ENCODE measurements at places on chromosomes 6 and 20.
A peak's percentile ranks its signal among the peaks of the same experiment; 100 is the strongest.

DNA sequence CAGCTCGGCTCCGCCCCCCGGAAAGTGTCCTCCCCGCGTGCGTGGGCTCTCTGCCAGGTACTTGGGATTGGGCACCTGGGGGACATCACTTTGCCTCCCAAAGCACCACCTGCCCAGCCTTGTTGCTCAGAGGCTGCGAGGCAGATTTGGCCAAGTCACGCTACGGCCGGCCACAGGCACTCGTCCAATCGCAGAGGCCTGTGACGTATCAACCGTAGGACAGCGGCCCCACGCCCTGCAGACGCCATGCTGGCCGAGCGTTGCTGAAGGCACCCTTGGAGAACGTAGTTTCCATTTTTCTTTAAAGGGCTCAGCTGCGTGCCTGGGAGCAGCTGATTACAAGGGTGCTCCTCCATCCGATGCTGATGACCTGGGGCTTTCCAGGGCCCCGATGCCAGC, 3.1 kb downstream of the NTSR1 start:
- DNase-seq: no peak

- DNase-seq: no peak
Observed at GRCh38 chr6:75502884-75503283, 9.3 kb upstream of the FILIP1 start.

DNA sequence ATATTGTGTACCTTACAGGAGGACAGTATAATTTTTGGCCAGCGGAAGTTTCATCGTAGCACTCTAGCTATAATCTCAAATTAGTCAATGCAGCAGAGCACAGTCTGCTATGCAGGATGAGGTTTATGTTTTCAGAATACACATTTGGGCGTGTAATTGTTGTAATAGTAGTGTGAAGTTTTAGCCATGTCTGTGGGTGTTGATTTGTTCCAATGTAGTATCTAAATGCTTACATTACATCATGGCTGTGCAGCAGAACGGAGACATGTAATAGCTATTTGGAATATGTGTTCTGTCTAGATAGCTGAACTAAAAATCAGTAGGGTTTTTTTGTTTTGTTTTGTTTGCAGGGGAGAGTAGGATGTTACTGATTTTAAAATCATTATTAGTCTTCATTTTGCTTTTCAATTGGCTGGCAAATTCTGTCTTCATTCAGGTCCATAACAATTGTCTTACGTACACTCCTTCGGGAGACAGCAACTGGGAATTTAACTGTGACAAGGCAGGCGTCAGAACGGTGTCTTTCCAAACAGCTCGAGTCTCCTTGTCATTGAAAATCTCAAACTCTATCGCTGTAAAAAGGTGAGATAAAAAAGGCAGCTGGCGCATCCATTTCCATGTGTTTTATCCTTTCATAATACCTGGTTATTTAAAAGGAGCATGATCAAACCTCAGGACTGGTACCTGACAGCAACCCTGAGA, 65.1 kb upstream of the CDH4 start:
- no peak for DNase-seq

DNA sequence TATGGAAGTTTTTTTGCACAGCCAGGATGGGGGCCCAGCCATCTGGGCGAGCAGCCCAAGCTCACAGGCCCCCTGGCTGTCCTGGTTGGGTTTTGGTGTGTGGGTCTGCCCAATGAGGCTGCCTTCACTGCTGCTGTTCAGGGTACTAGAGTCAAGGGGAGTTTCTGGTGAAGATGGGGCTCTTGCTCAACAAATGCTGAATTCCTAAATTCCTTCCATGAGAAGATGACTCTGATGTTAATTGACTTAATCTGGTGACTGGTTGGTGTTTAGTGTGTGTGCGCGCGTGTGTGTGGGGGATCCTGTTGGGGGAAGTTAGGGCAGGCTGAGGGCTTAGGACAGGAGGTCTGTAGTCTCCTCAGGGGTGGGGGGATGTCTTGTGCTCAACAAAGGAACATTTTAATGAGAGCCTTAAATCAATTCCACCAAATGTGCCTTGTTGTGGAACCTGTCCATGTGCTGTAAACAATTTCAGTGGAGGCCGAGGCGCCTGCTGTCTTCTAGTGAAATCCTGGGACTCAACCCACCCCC, 1.9 kb downstream of the PTK7 start:
- DNase-seq: no peak

DNA sequence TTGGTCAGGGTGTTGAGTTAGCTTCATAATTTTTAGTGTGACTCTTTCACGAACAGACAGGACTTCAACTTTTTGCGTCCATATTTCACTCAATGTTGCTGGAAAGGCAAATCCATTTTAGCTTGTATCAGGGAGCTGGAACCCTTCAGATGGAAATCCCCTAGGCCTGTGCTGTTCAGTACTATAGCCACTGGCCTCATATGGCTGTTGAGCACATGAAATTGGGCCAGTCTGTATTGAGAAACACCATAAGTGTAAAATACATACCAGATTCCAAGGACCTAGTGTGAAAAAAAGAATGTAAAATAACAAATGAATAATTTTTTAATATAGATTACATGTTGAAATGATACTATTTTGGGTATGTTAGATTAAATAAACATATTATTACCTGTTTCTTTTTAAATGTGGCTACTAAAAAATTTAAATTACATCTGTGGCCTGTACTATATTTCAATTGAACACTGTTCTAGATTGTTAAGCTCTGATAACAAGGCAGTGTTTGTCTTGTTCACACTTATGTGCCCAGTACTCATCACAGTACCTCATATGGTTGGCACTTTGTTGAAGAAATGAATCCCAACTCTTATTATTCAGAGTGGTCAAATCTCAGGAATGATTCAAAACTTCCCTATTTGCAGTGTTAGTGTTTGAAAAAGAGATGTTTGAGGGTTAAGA, 34.3 kb downstream of the CTNNBL1 start:
- DNase-seq: no peak

- no peak for DNase-seq
Observed at GRCh38 chr6:161050134-161050765, 58.7 kb downstream of the MAP3K4 start.

DNA sequence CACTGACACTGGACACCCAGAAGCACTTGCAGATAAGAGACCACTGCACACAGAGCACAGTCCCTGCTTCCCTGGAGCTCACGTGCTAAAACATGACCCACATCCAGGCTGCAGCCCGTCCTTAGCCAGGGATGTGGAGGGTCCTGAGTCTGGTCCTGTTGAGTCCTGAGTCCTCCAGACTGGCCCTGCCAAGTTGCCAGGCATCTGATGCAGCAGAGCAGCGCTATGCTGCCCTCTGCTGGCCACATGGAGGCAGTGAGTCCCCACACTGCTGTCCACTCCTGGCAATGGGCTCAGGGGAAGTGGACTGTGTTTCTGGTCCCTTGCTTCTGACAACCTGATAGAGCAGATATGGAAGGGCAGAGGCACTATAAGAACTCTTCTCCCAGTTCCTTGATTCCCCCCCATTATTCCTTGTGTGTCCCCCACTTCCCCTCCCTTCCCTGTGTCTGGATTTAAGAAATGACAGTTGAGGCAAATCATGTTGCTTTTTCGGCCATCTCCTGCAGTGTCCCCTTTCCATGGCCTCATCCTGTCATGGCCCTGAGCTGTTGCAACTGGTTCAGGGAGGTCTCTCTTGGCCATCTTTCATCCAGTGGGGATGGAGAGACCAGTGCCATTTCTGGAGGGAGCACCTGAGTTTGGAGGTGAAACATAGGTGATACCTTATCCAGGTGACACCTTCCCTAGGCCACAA, 86.0 kb downstream of the DHX35 start:
- DNase-seq: peak; percentile 56

DNA sequence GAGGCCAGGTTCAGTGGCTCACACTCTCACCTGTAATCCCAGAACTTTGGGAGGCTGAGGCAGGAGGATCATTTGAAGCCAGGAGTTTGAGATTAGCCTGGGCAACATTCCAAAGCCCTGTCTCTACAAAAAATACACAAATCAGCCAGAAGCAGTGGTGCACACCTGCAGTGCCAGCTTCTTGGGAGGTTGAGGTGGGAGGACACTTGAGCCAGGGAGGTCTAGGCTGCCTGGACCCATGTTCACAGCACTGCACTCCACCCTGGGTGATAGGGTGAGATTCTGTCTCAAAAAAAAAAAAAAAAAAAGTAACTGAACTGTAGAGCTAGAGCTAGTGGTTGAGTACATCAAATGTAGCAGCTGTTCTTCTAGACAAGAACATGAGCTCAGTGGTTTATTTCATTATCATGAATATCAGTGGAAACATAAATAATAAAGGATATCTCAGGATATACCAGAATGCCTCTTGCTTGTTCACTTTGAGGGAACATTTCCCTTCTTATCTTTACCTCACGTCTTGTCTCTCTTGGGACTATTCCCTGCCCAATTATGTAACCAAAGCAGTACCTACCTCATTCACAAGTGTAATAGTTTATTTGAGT, 17.6 kb downstream of the NANP start:
- no peak for DNase-seq

DNA sequence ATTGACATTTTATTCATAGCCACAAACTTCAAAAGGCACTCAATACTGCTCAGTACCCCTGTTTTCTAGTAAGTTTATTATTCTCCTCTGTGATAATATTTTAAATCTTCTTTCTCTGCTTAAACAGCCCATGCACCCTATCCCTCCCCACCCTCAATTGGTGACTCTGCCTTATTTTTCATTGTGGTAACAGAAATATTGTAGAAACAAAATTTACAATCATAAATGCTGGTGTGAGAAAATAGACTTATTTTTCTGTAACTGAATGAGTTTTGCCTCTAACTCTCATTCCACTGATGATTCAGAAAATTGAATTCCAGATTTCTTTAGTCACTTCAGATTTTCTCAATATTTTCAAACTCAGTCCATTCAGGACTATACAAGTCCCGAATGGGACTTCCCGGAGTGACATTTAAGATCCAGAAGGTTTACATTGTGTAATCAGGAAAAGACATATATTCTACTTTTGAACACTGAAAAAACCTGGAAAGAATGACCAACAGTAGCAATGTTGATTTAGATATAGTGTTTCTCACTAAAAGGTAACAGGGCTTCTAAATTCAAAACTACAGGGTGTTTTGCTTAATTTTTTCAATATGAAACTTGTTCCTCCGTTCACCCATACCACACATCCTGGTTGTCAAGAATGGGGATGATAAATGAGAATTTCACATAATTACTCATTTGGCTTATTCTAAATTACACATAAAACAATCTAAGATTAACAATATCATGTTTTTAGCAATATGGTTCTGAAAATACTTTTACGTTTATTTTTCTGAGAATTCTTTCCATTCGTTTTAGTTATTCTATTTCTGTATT, 34.8 kb upstream of the UST start:
- no peak for DNase-seq

- DNase-seq: no peak
Observed at GRCh38 chr6:42212442-42212841, 5.2 kb downstream of the MRPS10 start.

- no peak for DNase-seq
Observed at GRCh38 chr6:9307786-9308185, 872.4 kb upstream of the SLC35B3 start.

- no peak for DNase-seq
Observed at GRCh38 chr20:896501-897025, 19.6 kb downstream of the ANGPT4 start.

GRCh38 chr20:51176876-51177275, 154.0 kb upstream of the KCNG1 start:
- DNase-seq: no peak

GRCh38 chr6:399785-400534, 8.4 kb downstream of the IRF4 start:
- DNase-seq: no peak

- DNase-seq: no peak
Observed at GRCh38 chr6:123967905-123968304, 164.2 kb downstream of the NKAIN2 start.

DNA sequence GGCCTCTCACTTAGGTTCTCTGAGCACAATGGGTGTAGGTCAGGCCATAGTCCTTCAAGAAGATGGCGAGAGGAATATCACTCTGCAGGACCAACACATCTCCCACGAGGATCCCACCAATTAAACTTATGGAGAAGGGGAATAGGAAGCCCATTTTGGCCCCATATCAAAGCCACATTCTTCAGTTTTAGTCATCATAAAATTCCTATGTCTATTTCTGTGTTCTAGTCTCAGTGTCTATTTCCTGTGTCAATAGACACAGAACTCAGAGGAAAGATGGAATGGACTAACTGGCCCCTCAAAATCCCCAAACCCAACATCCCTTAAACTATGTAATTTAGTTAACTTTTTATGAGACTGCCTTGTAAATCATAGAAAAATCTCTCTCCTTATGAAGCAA, 216.8 kb downstream of the HACE1 start:
- no peak for DNase-seq

DNA sequence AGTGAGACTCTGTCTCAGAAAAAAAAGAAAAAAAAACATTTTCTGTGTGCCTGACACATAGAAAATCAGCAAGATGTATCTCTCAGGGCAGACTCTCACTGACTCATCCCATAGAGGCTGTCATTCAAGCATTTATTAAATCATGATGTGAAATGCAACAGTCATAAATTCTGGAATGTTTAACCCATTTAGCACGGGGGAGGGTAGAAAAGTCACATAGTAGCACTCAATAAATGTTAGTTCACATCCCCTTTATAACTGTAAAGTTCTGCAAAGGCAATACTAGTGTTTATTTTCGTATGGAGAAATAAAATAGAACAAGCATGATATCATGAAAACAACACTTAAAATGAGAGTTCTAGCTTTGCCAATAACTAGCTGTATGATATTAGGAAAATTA, 15.5 kb upstream of the CARMIL1 start:
- no peak for DNase-seq

GRCh38 chr6:165660857-165661663, 2.0 kb downstream of the PDE10A start:
- DNase-seq: no peak

GRCh38 chr6:106199331-106199730, 113.2 kb downstream of the PRDM1 start:
- no peak for DNase-seq

GRCh38 chr6:101921829-101922450, 528.4 kb downstream of the GRIK2 start:
- no peak for DNase-seq

- DNase-seq: no peak
Observed at GRCh38 chr6:113859349-113860180, 2.4 kb downstream of the MARCKS start.

- DNase-seq: no peak
Observed at GRCh38 chr6:105757512-105758200, 328.5 kb upstream of the PRDM1 start.

GRCh38 chr6:165049362-165049761, 260.0 kb downstream of the C6orf118 start:
- DNase-seq: no peak

DNA sequence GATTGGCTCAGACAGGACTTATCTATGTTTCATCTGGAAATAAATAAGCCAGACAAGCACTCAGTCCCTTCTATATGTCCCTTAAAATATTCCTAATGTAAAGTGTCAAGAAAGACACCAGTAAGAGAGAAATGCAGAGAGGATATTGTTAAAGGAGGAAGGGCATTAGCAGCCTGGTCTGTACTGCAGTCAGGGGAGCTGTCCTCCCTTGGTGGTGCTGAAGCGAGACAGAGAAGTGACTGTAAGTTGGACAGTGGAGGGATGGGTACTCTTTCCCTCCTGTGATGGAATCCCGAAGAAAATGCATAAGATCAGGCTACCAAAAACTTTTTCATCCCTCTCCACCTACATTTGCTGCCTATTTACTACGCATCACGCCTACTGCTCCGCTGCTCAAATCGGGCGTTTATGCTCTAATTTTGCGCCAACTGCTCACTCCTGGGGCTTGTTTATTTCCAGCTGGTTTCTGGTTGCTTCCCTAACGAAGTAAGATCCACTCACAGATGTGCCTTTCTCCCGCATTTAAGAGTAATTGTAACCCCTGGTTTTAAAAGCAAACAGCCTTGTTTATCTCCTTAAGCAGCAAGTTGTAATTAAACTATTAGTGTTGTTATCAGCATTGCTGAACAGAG, 35.2 kb downstream of the PHACTR1 start:
- DNase-seq: no peak

- DNase-seq: no peak
Observed at GRCh38 chr6:36649701-36650484, 28.6 kb upstream of the CDKN1A start.
